ENCODE measurements at places on chromosomes 12 and 14.
A peak's percentile ranks its signal among the peaks of the same experiment; 100 is the strongest.

DNA sequence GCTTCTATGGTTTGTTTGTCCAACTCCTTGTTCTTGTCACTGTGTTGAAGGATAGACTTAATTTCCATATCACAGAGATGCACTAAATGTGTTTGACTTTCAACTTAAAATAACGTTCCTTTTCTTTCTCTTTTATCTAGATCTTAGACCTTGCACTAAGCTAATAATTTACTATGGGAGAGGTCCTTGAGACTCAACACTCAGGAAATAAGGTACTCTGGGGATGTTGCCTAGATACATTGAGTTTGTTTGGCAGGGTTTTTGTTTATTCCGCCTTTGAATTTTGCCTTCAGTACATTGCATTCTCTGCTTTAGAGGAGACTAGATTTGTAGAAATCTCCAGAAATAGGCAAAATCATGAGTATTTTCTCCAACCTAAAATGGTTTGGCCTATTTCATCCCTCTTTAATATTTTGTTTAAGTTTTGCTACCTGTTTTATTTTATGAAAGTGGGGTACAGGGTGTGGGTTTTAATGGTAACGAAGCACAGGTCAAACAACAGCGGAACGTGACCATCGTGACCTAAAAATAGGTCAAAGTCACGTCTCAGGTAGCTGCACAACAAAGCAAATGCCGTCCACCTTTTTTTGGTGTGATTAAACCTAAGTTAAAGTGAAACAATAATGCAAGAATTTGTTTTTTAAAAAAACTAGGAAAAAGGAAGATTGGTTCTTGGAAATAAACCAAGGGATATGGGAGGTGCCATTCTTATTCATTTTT, 115.3 kb upstream of the CPSF6 start:
- DNase-seq, result no peak

- no peak for DNase-seq
Measured at GRCh38 chr12:87365423-87365822, 663.8 kb downstream of the C12orf50 start.

GRCh38 chr14:61567838-61568571, 127.3 kb upstream of the HIF1A start:
- DNase-seq, result no peak

DNA sequence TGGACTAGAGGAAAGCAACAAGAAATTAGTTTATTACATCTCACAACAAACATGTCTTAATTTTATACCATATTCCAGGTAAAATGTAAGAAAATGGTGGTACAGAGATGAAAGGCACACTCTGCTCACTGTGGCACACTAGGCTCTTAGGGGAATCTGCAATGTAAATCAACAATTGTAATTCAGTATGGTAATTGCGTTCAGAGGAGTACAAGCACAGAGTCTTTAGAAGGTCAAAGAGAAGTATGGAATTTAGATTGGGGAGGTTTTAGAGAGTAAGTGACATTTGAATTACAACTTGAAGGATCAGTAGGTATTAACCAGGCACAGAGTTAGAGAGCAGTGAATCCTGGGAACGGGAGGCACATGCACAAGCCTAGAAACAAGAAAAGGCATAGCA, 694.0 kb upstream of the USP15 start:
- DNase-seq, result no peak

- DNase-seq, result no peak
Measured at GRCh38 chr12:104569346-104570173, 112.8 kb downstream of the CHST11 start.

DNA sequence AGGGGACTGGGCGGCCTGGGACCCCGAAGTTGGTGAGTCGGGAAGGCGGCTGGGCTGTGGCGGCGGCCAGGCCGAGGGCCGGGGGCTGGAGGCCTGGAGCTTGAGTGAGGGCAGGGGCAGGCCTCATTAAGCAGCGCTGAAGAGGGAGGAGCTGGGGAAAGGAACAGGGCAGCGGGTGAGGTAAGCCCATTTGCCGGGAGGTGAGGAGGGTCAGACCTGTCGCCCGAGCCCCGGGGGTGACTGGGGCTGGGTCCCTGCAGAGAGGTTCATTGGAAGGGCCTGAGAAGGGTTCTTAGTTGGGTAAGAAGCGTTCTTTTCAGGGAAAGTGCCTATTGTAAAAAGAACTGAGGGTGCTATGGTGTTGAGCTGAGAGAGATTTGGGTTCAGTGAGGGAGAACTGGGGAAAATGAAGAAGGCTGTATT, 441 bp downstream of the RAB5B start:
- peak; percentile 69 for DNase-seq

DNA sequence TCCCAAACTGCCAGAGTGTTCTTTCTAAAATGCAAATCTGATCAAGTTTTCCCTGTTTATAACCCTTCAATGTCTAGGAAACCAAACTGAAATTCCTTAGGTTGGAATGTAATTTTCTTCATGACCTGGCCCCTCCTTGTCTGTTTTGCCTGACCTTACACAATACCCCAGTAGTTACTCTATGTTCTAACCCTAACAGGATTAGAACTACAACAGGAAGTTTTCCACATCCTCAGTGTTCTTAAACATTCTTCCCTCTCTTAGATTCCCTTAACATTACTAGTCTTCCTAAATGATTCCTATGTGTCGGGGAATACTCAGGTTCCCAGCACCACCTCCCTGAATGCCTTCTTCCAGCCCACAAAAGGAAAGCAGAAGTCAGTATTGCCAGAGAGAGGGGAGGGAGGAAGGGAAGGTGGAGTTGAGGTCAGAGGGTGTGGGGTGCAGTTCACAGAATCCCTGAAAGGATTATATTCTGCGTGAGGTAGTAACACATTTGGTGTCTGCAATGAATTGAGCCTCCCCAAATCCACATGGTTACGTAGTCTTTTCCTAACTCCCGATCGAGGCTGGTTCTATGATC, 72.6 kb downstream of the BBS10 start:
- DNase-seq, result no peak

GRCh38 chr14:44300916-44301315, 206.2 kb downstream of the FSCB start:
- DNase-seq, result no peak

DNA sequence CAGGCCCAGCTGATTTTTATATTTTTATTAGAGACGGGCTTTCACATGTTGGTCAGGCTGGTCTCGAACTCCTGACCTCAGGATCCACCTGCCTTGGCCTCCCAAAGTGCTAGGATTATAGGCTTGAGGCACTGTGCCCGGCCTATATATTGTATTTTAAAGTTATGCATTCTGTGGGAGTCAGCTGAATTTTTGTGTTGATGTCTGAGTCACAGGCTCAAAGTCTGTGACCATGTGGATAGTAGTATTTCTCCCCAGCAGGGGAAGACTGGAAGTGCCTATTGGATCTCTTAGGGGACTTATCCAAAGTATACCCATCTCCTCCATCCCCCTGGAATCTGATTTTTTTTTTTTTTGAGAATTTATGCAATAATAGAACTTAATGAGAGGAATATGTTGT, 43.8 kb upstream of the ATF1 start:
- DNase-seq, result no peak

- DNase-seq, result peak; percentile 95
Measured at GRCh38 chr14:64117671-64118402, 176.3 kb downstream of the ESR2 start.

DNA sequence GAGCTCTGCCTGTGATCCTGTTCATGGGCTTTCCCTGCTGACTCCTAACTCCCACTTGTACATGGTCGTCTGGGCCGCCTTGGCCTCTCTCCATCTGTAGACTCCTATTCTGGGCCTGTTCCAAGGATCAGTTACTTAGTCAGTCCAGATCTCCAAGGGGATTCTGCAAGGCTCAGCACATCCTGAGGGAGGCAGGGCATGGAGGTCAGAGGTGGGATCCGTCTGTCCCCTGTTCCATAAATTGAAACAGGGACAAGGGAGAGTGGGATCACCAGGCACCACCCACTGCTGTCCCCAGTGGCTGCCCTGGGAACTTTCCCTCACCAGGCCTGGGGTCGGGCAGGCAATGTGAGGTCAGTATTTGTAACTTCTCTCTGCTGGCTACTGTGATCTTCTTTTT, 43.5 kb downstream of the KCTD10 start:
- DNase-seq, result no peak
